CD4-positive, alpha-beta T cell (primary cell): ENCODE measurements at places on chromosomes 11 and 22. TPM values are rescaled to one million over a fixed set of nuclear protein-coding genes. Genes with fewer than 3 reads are reported as not detected.

The MYOD1 gene
- total RNA-seq = not detected

GRCh38 chr11:70769106-70769505 is 370.8 kb downstream of the CTTN start:
- H3K4me1 ChIP-seq = no peaks in the 10 kb centered on the region
- H3K4me3 ChIP-seq = no peak overlapping the region
- no peaks in the 10 kb centered on the region for H3K27me3 ChIP-seq
- no peak for DNase-seq
- H3K36me3 ChIP-seq = no peaks in the 10 kb centered on the region
- H3K27ac ChIP-seq = no peak overlapping the region

- no peak for DNase-seq
- no peak overlapping the region for H3K27ac ChIP-seq
- H3K36me3 ChIP-seq = no peaks in the 10 kb centered on the region
- peaks cover 3% of the 10 kb centered on the region for H3K27me3 ChIP-seq
- H3K4me1 ChIP-seq = no peaks in the 10 kb centered on the region
Measured at GRCh38 chr11:33544593-33545373, 155.8 kb downstream of the C11orf91 start.

GRCh38 chr22:35703861-35704584 is 13.6 kb upstream of the APOL5 start:
- DNase-seq = no peak
- no peaks in the 10 kb centered on the region for H3K36me3 ChIP-seq
- H3K27me3 ChIP-seq = no peaks in the 10 kb centered on the region
- H3K4me3 ChIP-seq = no peak overlapping the region

GRCh38 chr11:134062265-134063123 is 6.4 kb upstream of the JAM3 start:
- peaks cover 11% of the 10 kb centered on the region for H3K27me3 ChIP-seq
- no peak overlapping the region for H3K27ac ChIP-seq
- H3K4me3 ChIP-seq = no peak overlapping the region

The C11orf65 gene
- 0.30 TPM for total RNA-seq

The LDHAL6A gene
- not detected for total RNA-seq

DNA sequence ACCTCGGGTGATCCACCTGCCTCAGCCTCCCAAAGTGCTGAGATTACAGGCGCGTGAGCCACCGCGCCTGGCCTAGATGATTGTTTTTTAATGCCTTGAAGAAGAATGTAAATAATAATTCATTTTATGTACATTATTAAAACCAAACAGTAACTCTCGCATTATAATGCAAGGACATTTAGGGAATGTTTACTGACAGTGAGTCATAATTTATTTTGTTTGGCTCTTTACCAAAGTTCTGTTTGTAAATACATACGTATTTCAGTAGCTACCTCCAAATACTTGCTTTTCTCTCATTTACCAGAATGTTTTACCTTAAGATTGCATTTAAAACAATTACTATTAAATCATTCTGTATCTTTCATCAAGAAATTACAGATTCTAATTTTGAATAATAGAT is 3.0 kb downstream of the RAB39A start:
- H3K27me3 ChIP-seq = peaks cover 24% of the 10 kb centered on the region
- H3K4me3 ChIP-seq = no peak overlapping the region
- H3K36me3 ChIP-seq = no peaks in the 10 kb centered on the region
- DNase-seq = no peak
- H3K27ac ChIP-seq = no peak overlapping the region

The HEPN1 gene
- total RNA-seq = not detected

DNA sequence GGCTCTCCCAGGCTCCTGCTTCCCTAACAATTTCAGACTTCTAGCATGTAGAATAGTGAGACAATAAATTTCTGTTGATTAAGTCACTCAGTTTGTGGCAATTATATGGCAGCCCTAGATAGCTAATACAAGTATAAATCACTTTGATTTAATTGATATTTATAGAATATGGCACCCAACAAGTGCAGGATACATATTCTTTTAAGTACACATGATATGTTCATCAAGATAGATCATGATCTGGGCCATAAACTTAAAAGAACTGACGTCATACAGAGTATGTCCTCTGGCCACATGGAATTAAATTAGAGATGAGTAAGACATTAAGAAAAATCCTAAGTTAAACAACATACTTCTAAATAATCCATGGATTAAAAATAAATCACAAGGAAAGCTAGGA is 67.5 kb upstream of the AMOTL1 start:
- no peaks in the 10 kb centered on the region for H3K36me3 ChIP-seq
- H3K4me1 ChIP-seq = no peaks in the 10 kb centered on the region
- H3K4me3 ChIP-seq = no peak overlapping the region
- H3K27ac ChIP-seq = no peak overlapping the region
- DNase-seq = no peak

GRCh38 chr11:63614136-63614671 is at the start of gene PLAAT3:
Gene PLAAT3 (minus strand): TSS chr11:63614433. CDS start chr11:63614014, 419 bp downstream.
- no peak within 1 kb of the TSS for H3K27ac ChIP-seq
- no peaks in the 10 kb centered on the region for H3K27me3 ChIP-seq
- DNase-seq = peak; percentile 31
- peak within 1 kb of the TSS; percentile 81 for H3K4me3 ChIP-seq

GRCh38 chr11:44606472-44606871 is 41.0 kb downstream of the CD82 start:
- no peaks in the 10 kb centered on the region for H3K27me3 ChIP-seq
- DNase-seq = no peak
- no peak overlapping the region for H3K27ac ChIP-seq
- H3K4me3 ChIP-seq = no peak overlapping the region
- peaks cover 51% of the 10 kb centered on the region for H3K4me1 ChIP-seq
- peaks cover 49% of the 10 kb centered on the region for H3K36me3 ChIP-seq

The MIOX gene
- not detected for total RNA-seq

- DNase-seq = no peak
- no peak overlapping the region for H3K4me3 ChIP-seq
- no peaks in the 10 kb centered on the region for H3K4me1 ChIP-seq
- H3K36me3 ChIP-seq = no peaks in the 10 kb centered on the region
Measured at GRCh38 chr11:58845386-58845785, 882 bp upstream of the GLYATL2 start.

DNA sequence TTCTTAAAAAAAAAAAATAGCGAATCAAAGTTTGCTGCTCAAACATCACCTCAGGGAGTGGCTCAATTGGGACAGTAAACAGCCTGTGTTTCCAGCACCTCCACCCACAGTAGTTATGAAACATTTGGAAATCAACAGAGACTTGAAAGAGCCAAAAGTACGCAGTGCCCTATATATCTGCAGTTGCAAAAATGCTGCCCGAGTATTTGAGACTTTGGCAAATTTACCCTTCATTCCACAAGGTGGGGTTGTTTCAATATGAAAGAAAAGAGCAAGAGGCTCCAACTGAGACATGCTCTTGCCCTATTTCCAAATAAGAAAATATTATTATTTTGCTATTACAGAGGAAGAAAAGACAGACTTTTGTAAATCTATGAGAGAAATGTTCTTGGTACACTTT is 851.1 kb upstream of the RAG2 start:
- DNase-seq = no peak
- H3K36me3 ChIP-seq = no peaks in the 10 kb centered on the region
- no peak overlapping the region for H3K27ac ChIP-seq

DNA sequence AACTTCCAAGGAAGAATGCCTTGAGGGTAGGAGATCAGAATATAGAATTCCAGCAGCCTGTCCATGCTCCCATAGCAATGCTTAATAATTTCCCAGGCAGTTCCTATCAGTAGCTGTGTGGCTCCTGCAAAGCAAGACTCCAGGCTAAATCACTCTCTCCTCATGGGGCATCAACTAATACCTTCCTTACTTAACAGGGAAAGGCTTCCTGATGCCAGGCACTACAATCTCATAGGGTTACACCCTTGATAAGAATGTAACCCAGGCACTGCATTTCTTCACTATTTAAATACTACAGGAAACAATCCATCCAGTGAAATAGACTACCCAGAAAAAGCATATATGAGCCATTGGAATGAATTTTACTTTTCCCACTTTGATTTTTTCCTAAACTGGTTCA is 615.0 kb upstream of the ARHGAP42 start:
- no peak overlapping the region for H3K4me3 ChIP-seq
- no peaks in the 10 kb centered on the region for H3K27me3 ChIP-seq
- H3K27ac ChIP-seq = no peak overlapping the region
- H3K4me1 ChIP-seq = no peaks in the 10 kb centered on the region
- no peaks in the 10 kb centered on the region for H3K36me3 ChIP-seq

- H3K36me3 ChIP-seq = no peaks in the 10 kb centered on the region
- no peaks in the 10 kb centered on the region for H3K4me1 ChIP-seq
- H3K4me3 ChIP-seq = no peak overlapping the region
- no peaks in the 10 kb centered on the region for H3K27me3 ChIP-seq
- no peak overlapping the region for H3K27ac ChIP-seq
Measured at GRCh38 chr11:94705419-94705818, 62.7 kb upstream of the AMOTL1 start.

DNA sequence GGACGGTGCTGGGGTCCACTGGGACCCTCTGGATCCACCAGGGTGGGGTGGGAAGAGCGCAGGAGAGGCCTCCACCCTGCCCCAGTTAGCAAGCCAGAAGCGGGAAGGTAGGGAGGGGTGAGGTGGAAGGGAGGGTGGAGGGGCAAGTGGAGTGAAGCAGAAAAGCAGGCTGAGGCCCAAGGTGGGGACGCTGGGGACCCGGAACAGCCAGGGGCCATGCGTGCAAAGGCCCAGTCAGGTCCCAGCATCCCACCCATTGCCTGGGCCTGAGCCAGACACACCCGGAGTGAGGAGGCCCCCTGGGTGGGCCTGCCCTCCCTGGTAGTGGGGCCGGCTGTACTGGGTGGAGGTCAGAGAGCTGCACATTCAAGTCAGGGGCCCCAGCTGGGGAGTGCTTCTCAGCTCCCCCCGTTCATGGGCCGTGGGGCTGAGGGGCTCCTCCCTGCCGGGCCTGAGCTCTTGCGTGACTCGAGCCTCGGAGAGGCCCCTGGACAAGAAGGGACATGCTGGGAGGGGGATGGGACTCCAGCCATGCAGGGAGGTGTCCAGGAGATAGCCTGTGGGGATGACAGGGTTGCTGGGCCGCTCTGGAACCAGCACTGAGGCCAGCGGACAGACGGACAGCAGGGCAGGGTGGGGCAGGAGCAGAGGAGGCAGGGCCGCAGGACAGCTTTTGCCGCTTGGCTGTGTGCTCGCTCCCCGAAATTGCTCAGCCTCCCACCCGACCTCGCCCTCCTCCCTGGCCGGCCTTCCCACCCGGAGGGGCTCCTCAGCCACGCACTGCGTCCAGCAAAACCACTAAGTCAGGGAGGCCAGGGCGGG is 7.7 kb downstream of the TNNT3 start:
- no peak for DNase-seq
- peaks cover 9% of the 10 kb centered on the region for H3K4me1 ChIP-seq
- no peak overlapping the region for H3K4me3 ChIP-seq

DNA sequence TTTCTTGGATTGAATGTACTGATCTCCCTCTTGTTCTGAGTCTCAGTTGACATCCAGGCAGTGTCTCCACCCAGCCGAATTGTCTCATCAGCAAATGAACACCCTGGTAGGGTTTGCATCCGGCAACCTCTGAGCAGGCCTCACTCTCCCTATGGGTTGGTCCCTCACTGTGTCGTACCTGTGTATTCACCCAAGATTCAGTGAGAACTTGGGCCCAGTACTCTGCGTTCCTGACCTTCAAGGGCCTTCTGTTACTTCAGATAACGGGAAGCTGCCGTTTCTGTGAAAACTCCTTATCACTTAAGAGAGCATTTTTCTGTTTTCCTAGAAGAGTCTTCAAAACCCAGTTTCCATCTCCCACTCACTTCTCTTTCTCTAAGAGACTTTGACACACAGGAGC is 915.6 kb downstream of the TBC1D22A start:
- H3K4me3 ChIP-seq = no peak overlapping the region
- H3K27ac ChIP-seq = no peak overlapping the region
- H3K36me3 ChIP-seq = no peaks in the 10 kb centered on the region
- no peak for DNase-seq
- H3K27me3 ChIP-seq = no peaks in the 10 kb centered on the region

GRCh38 chr11:118975771-118976709 is 4.5 kb downstream of the FOXR1 start:
- H3K4me3 ChIP-seq = no peak overlapping the region
- H3K27ac ChIP-seq = no peak overlapping the region
- DNase-seq = no peak
- peaks cover 9% of the 10 kb centered on the region for H3K27me3 ChIP-seq

The IGSF22 gene
- 4.0 TPM for total RNA-seq

DNA sequence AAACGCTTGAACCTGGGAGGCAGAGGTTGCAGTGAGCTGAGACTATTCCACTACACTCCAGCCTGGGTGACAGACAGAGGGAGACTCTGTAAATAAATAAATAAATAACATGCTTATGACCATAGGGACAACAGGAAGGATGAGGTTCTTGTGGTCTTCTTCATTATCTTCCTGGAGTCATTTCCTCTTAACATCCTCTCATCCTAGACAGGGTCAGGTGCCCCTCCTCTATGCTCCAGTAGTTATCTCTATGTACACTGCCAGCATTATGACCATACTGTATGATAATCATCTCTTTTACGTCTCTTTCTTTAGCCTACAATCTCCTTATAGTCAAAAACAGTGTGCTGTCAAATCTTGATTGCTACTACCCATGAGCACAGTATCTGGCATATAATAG is 17.7 kb downstream of the RAB30 start:
- H3K4me1 ChIP-seq = peaks cover 13% of the 10 kb centered on the region
- no peak overlapping the region for H3K27ac ChIP-seq
- H3K27me3 ChIP-seq = no peaks in the 10 kb centered on the region

The MMP12 gene
- not detected for total RNA-seq

DNA sequence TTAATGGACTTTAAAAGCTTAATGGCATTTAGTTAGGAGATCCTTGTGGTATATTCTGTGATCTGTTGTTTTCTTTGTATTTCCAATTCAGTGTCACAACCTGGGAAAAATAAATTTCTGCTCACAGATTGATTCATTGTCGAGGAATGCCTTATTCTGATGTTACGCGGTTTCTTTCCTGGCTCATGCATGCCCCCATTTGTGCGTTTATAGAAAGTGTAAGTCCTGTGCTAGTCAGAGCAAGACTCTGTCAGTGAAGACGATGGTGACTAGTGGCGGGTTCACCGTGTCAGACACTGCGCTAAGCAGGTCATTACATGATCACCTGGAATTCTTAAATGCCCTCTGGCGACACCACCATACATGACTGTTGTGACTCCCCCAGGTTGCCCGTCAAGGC is 169.4 kb downstream of the TBC1D22A start:
- H3K36me3 ChIP-seq = peaks cover 28% of the 10 kb centered on the region
- H3K4me3 ChIP-seq = no peak overlapping the region
- H3K27ac ChIP-seq = no peak overlapping the region
- no peaks in the 10 kb centered on the region for H3K27me3 ChIP-seq
